Stimulated activated CD8-positive, alpha-beta memory T cell treated with anti-CD3 and anti-CD28 coated beads, Interleukin-15, amount 100 ng/mL, for 48 hours (primary cell): ENCODE measurements at places on chromosomes 7 and 10.

DNA sequence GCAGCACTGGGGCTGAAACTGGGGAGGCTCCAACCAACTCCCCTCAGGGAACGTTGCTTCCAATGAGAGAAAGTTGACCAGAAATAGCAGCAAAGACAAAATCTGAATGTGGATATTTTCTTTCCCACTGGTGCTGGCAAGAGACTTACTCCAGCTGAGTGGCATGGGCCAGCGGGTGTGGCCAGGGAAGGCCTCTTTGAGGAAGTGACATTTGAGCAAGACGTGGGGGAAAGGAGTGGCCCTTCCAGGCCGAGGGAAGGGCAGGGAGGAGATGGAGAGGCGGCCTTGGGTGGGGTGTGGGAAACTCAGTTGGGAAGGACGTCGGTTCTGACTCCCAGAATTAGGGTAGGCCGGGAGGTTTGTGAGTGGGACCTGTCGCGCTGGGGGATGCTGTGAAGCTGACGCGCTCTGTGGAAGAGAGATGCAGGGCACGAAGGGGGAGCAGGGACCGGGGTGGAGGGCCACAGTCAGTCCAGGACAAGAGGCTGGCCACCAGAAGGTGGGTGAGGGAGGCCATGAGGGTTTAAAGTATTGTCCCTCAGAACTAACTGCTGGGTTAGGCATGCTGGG is 96.7 kb upstream of the IKZF1 start:
- no peak for DNase-seq

GRCh38 chr10:17406036-17406834 is 48.2 kb downstream of the ST8SIA6 start:
- DNase-seq = no peak

DNA sequence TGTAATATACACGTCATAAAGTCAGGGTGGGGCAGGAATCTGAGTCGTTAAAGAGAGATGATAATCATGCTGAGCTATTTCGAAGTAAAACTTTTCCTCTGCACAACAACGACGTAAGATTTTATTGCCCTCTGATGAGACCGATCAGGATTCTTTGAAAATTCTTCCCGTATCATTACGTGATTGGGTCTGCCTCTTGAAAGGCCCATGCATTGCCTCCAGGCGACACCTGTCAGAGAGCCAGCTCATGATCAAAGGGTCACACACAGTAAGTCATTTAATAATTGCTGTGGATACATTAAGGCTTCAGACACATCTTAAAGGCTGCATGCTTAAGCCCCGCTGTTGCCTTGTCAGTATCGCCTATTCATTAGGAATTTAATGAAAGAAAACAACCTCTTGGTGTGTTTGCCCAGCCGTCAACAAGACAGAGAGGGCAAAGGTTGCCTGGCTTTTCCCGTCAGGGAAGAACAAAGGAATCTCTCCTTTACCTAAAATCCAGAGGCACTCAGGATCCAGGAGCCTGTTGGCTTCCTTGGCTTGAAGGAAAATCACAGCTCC is 189.0 kb upstream of the SH2B2 start:
- no peak for DNase-seq

DNA sequence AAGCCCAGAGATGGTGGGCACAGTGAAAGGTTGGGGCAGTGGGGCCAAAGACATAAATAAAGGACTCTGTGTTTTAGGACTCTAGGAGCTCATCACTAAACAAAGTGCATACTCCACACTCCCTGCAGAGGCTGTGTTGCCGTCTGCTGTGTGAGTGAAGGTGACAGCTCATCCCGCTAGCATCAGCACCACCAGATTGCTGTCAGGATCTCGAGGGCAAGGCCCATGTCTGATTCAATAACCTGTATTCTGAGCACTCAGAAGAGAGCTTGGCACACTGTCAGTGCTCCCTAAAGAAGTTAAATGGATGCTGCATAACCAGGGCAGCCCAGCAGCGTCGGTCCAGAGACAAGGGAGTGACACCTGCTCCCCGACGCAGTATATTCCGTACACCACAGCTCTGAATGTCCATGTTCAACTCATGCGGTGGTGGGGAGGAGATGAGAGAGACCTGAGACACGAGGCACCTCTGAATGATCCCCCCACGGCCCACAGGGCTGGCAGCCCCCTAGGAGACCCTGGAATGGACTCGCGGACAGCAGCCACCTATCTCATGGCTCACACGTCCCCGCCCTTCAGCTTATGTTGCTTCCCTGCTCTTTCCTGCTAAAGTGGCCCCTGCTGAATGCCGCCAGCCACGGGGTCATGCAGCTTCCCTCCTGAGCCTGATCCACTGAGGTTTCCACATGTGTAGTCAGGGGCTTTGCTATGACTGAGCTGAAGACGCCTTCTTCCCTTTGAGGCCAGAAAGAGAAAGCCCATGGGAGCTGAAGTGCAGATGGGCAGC is 132.7 kb upstream of the KCNMA1 start:
- DNase-seq = no peak

DNA sequence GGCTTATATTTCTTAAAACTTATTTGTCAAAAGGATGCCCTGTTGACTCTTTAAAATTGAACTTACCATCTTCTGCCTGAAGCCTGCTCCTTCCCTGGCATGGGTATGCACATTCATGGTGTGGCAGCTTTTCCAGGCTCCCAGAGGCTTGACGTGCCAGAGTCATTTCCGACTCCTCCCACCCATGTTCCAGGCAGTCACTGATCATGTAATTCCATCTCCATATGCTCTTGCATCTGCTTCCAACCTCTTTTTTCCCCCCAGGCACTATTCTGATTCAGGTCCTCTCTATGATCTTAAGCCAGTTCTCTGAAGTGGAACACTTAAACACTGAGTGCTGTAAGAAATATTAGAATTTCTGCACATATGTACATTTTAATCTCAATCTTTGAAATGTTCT is 82.2 kb downstream of the CFAP58 start:
- no peak for DNase-seq

- DNase-seq = no peak
Measured at GRCh38 chr10:92799568-92799967, 48.8 kb upstream of the EXOC6 start.

- no peak for DNase-seq
Measured at GRCh38 chr7:33423646-33424020, 294.3 kb downstream of the BBS9 start.

GRCh38 chr10:132404911-132405462 is 8.0 kb downstream of the PWWP2B start:
- DNase-seq = no peak

GRCh38 chr7:31370609-31371008 is 30.1 kb upstream of the NEUROD6 start:
- no peak for DNase-seq

- no peak for DNase-seq
Measured at GRCh38 chr7:32648408-32649156, 153.3 kb downstream of the AVL9 start.

GRCh38 chr10:98916526-98917125 is 319.0 kb downstream of the HPSE2 start:
- DNase-seq = no peak

DNA sequence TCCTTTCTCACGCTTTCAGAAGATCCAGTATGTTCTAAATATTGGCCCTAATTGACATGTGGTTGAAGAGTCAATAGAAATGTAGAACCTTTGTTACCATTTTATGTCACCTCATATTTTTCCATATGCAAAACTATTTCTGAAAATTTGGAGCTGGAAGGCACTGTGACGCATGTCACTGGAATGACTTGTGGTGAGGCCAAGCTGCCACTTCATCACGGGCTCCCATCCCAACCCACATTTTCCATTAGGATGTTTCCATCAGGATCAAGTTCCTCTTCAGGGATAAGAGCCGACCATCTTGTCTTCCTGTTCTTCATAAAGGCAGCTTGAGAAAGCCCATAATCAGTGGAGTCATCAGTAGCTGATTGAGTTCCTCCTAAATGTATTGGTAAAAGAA is 1241.7 kb downstream of the GATA3 start:
- no peak for DNase-seq

GRCh38 chr10:86632951-86633350 is 21.4 kb upstream of the OPN4 start:
- DNase-seq = no peak

GRCh38 chr10:6114805-6115341 is 26.0 kb downstream of the RBM17 start:
- DNase-seq = no peak
